NCI-H2227 treated with DMSO at 0.1 percent for 48 hours (cell line): ENCODE measurements at places on chromosomes 7 and 10.

GRCh38 chr10:129104266-129105045 is 362.6 kb upstream of the MGMT start:
- DNase-seq = no peak

GRCh38 chr10:73856261-73856660 is 18.1 kb downstream of the CAMK2G start:
- no peak for DNase-seq

- no peak for DNase-seq
These were observed 463.2 kb downstream of the SORCS3 start for GRCh38 chr10:105104297-105104696.

- peak; percentile 1 for DNase-seq
These were observed 472.9 kb upstream of the COBL start for GRCh38 chr7:51789489-51789888.

GRCh38 chr7:24718977-24719491 is 38.2 kb downstream of the GSDME start:
- no peak for DNase-seq

DNA sequence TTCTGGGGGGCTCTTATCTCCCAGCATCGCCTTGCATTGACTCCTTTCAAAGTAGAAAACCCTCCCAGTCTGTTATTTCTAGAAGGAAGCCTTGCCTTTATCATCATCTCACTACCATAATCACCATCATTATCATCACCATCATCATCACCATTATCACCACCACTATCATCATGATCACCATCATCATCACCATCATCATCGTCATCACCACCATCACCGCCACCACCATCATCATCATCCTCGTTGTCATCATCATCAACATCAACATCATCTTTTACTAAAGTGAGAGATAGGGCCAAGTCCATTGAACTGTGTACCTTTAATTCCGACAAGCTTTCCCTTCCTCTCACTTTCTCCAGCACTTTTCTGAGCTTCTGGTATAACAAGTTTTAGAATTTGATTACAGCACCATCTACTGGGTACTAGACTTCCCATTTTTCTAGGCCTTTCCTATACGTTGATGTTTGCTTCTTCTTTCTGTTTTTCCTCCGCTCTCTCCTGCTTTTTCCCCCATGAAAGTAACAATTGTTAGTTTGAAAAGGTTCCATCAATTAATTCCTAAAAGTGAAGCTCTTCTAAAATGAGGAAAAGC is 226.4 kb downstream of the BUB3 start:
- peak; percentile 5 for DNase-seq

- DNase-seq = no peak
These were observed 163.0 kb downstream of the SUGCT start for GRCh38 chr7:40297741-40298311.

GRCh38 chr7:157323401-157323800 is 13.4 kb upstream of the DNAJB6 start:
- no peak for DNase-seq

GRCh38 chr10:15943426-15943825 is 83.1 kb upstream of the MINDY3 start:
- DNase-seq = no peak

DNA sequence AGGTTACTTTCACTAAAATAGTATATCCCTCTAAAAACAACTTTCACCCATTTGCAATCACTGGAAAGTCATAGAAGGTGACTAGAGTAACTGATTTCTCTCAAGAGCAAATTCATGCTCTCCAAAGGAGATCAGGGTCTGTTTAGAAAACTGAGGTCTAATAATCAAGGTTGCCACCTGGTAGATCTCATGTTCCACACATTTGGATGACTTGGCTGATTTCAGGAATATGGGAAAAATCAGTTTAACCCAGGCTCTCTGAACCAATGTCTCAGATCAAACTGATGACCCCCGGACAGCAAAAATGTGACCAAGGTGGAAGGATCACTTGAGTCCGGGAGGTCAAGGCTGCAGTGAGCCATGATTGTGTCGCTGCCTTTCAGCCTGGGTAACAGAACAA is 562.4 kb upstream of the C7orf33 start:
- DNase-seq = no peak

GRCh38 chr7:70466725-70467364 is 665.1 kb upstream of the GALNT17 start:
- DNase-seq = no peak

DNA sequence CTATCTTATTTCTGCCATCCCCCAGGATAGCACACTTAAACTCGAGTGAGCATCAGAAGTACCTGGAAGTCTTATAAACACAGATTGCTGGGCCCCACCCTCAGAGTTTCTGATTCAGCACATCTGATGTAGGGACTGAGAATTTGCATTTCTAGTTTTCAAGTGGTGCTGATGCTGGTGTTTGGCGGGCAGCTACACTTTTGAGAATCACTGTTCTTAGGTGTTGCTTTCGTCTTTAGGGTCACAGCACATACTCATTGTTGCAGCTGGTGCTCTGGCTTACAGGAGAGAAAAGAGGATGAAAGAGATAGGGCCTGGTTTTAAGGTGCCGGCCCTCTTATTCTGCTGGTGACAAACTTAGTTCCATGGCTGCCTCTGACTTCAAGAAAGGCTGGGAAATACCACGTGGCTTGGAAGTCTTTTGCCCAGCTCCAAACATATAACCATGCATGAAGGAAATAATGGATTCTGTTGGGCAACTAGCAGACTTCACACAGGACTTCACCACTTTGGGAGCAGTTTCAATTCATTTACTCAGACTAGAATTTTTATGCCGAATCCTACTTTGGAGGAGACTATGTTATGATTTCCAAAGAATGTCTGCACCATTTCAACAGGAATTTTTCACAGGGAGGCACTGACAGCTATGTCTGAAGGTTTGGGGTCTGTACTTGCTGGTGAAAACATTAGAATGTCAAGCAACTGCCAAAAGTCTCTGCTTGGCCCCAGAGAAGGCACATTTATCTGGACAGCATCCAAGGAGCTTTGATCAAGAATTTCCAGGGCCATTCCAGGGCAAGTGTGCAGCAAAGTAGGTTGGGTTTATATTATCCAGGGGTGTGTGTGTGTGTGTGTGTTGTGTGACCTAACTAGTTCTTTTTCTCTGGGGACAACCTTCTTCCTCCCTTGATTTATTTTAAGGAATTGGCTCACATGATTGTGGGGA is 6.9 kb upstream of the MINDY4 start:
- DNase-seq = no peak

DNA sequence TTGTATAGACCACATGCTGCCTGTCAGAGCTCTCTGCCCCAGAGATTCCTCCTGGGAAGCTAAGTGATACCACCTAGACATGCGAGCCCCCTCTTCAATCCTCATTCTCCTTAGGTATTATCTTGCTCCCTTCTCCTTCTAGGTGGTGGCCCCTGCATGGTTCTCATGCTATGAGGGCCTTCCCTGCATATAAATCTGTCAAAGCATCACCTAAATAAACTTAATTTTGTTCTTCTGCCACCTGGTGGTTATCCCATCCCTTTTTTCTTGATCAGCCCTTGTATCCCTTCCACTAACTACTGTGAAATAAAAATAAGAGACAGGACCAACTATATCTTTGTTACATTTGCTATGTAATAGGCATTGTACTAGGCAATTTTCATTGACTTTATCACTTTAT is 242.1 kb downstream of the CDC14C start:
- no peak for DNase-seq

DNA sequence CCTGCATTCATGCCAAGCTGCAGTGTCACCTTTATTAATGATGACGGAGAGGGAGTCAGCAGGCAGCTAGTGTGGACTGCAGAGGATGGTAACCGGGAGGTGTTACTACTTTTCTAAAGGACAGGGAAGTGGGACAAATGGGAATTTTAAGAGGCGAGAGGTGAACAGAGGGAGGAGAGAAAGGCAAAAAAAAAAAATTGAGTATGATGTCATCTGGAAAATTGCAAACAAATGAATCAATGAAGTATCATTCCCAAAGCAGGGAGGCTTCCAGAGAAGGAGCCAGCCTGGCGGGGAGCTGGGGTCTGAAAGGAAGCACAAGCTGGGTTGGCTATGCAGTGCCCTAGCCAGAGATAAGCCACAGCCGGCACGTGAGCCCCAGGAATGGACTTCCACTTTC is 12.9 kb downstream of the FRG2B start:
- no peak for DNase-seq

DNA sequence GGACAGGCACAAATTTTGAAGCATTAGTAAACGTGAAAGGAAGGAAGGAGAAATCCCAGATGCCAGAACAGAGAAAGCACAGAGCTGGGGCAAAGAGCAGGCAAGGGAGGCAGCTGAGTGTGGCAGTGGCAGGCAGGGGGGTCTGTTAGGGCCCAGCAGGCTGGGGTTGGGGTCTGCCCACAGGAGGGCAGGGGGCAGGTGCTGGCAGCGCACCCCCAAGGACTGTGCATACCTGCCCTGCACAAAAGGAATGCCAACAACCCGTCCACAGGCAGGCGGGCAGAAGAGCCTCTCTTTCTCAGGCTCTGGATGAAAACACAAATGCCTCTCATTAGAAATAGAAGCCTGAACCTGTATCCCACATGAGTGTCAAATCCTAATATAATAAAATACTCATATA is 552.3 kb downstream of the PTPRN2 start:
- DNase-seq = no peak

DNA sequence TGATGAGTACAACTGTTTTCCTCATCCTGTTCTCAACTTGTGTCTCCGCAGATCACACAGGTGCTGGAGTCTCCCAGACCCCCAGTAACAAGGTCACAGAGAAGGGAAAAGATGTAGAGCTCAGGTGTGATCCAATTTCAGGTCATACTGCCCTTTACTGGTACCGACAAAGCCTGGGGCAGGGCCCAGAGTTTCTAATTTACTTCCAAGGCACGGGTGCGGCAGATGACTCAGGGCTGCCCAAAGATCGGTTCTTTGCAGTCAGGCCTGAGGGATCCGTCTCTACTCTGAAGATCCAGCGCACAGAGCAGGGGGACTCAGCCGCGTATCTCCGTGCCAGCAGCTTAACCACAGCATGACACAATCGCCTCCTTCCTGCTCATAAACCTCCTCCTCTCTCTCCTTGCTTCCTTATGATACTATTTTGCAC is 126.7 kb upstream of the PRSS58 start:
- no peak for DNase-seq

DNA sequence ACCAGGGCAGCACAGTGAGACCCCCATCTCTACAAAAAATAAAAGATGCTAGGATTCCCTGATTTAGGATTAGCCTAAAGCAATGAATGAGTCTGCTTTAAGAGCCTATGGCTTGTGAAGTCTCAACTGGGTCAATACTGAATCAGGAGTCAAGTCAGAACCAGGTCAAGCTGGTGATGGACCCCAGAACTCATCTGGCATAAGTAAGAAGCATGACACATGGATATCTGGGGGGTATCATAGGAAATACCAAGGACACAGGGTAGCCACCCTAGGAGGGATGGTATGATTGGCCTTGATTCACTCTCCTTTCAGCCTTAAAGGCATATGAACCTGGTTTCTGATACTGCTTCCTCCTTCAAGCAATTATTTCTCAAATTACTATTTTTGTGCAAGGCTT is 78.4 kb upstream of the FAM133B start:
- DNase-seq = no peak

- DNase-seq = no peak
These were observed 51.9 kb upstream of the PRKAR1B start for GRCh38 chr7:778968-779451.

- DNase-seq = no peak
These were observed 122.7 kb upstream of the STEAP4 start for GRCh38 chr7:88429382-88429781.

- no peak for DNase-seq
These were observed 74.1 kb downstream of the NRBF2 start for GRCh38 chr10:63206997-63207811.

DNA sequence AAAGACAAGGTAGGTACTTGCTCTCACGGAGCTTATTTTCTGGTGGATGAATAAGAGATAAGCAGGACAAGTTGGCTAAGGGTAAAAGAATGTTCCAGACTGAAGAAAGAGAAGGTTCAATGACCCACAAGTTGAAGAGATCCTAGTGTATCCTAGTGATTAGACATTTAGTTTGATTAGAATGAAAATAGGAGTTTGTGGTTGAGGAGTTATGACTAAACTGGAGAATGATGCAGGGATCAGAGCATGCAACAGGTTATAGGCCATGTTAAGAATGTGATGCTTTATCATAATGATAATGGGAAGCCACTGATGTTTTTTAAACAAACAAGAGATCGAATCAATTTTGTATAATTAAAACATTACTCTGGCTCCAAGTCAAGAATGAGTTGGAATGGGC is 357.2 kb downstream of the HPSE2 start:
- no peak for DNase-seq

DNA sequence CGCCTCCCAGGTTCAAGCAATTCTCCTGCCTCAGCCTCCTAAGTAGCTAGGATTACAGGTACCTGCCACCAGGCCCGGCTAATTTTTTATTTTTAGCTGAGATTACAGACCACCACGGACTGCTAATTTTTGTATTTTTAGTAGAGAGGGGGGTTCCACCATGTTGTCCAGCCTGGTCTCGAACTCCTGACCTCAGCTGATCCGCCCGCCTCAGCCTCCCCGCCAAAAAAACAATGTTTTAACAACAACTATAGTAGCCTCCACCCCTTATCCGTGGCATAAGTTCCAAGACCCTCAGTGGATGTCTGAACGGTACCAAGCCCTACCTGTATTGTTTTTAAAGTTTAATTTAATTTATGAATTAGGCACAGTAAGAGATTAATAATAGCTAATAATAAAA is 48.2 kb downstream of the GNA12 start:
- DNase-seq = no peak

DNA sequence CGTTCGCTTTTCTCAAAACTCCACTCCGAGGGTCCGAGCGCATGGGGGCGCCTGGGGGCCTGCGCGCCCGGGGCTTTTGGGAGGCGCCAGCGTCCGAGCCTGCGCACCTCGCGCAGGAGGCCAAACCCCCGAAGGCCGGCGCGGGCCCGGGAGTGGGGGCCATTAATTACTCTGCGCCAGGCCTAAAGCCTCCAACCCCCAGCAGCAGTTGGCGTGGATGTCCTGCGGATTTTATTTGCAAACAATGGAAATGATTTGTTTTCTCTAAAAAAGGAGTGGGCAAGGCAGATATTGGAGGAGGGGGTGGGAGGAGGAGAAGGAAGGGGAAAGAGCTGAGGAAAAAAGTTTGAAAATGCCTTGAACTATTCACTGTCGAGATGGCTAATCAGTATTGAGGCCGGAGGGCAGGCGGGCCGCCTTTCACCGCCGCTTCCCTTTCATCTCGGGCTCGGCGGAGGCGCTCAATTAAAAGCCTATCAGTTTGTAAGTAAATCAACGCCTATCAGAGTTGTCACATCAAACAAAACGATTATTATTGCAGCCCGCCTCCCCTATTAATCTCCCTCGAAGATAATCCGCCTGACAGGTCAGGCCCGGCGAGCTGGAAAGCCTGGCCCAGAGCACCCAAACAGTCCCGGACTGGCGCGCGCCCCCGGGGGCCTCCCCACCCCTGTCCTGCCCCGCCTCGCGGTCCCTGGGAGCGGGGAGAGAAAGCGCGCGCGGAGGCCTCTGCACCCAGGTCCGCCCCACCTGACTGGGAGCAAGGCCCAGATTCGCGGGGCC is 3.4 kb upstream of the ZNF503 start:
- DNase-seq = peak; percentile 33

- no peak for DNase-seq
These were observed 80.8 kb downstream of the CARD11 start for GRCh38 chr7:2962865-2963264.

- DNase-seq = no peak
These were observed 324 bp upstream of the TET1 start for GRCh38 chr10:68559841-68560185.

- no peak for DNase-seq
These were observed 83.5 kb downstream of the SPDYE5 start for GRCh38 chr7:75575488-75576121.
